ENCODE measurements at places on chromosomes 4 and X.

- DNase-seq, result no peak
Observed at GRCh38 chr4:136484996-136485395, 1047.3 kb downstream of the PCDH18 start.

DNA sequence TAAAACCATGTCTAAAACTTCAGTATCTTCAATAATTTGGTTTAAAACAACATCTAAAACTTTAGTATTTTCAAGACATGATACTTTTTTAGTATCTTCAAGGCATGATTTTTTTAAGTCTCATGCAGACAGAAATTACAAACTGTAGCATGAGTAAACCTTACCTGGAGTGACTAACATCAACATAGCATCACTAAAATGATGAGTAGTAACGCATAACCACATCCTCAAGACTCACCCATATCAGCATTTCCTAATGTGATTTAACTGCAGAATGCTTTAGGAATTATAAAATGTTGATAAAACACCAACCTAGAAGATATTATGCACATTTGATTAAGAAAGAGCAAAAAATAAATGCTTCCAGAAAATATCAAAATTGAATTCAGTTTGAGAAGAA is 19.7 kb upstream of the EDNRA start:
- no peak for DNase-seq

GRCh38 chr4:77833126-77833724 is 14.1 kb upstream of the CNOT6L start:
- no peak for DNase-seq

GRCh38 chr4:108885211-108885610 is 122.4 kb upstream of the ETNPPL start:
- DNase-seq, result no peak

- no peak for DNase-seq
Observed at GRCh38 chr4:55866290-55866907, 13.0 kb downstream of the EXOC1 start.

GRCh38 chr4:183871581-183871980 is 33.5 kb upstream of the STOX2 start:
- no peak for DNase-seq

- DNase-seq, result peak; percentile 48
Observed at GRCh38 chr4:15754323-15754722, 23.8 kb upstream of the CD38 start.
